Right lung (tissue), 10 donors: ENCODE measurements at places on chromosomes 1 and 21. TPM values are rescaled to one million over a fixed set of nuclear protein-coding genes. Genes with fewer than 3 reads are reported as not detected.

The PPIAL4G gene
- polyA plus RNA-seq, result 0.07 TPM

The NPHS2 gene
- not detected for polyA plus RNA-seq

The CRYAA gene
- not detected for polyA plus RNA-seq

The C1orf115 gene
- 16.2 TPM for polyA plus RNA-seq

The KMO gene
- 0.29 TPM for polyA plus RNA-seq

The WARS2 gene
- 21.6 TPM for polyA plus RNA-seq

The ROR1 gene
- 103 TPM for polyA plus RNA-seq

The PPFIA4 gene
- 2.9 TPM for polyA plus RNA-seq

The C1orf216 gene
- 12.3 TPM for polyA plus RNA-seq

The RGS13 gene
- polyA plus RNA-seq, result 3.3 TPM

The HES5 gene
- 0.31 TPM for polyA plus RNA-seq

The NTRK1 gene
- 0.18 TPM for polyA plus RNA-seq

The OLIG1 gene
- 0.31 TPM for polyA plus RNA-seq

The SYDE2 gene
- 15.4 TPM for polyA plus RNA-seq

The GLIS1 gene
- not detected for polyA plus RNA-seq

The KCNK2 gene
- polyA plus RNA-seq, result 0.24 TPM

The SHC1 gene
- 129 TPM for polyA plus RNA-seq

The UBASH3A gene
- 0.12 TPM for polyA plus RNA-seq

The SPRR2B gene
- not detected for polyA plus RNA-seq

The IL22RA1 gene
- 0.43 TPM for polyA plus RNA-seq

The KIF17 gene
- polyA plus RNA-seq, result 12.1 TPM

The FAM163A gene
- 0.22 TPM for polyA plus RNA-seq

The PDZK1 gene
- 1.4 TPM for polyA plus RNA-seq

The TNFRSF18 gene
- 0.29 TPM for polyA plus RNA-seq

The SERPINC1 gene
- 0.33 TPM for polyA plus RNA-seq

The RSPH1 gene
- polyA plus RNA-seq, result 4.4 TPM

The OR6N1 gene
- polyA plus RNA-seq, result not detected

The OR6K3 gene
- polyA plus RNA-seq, result 0.09 TPM

The NEGR1 gene
- polyA plus RNA-seq, result 3.5 TPM

The EPS8L3 gene
- 0.22 TPM for polyA plus RNA-seq

The PARK7 gene
- 270 TPM for polyA plus RNA-seq

The HPDL gene
- 2.1 TPM for polyA plus RNA-seq

The NOS1AP gene
- 2.0 TPM for polyA plus RNA-seq

The VSIG8 gene
- not detected for polyA plus RNA-seq

The RBM11 gene
- polyA plus RNA-seq, result 5.2 TPM

The KCNE1 gene
- polyA plus RNA-seq, result 0.43 TPM

The MYCL gene
- 9.6 TPM for polyA plus RNA-seq

The LRRIQ3 gene
- polyA plus RNA-seq, result 2.9 TPM

The GPR25 gene
- not detected for polyA plus RNA-seq

The PAQR6 gene
- polyA plus RNA-seq, result 4.0 TPM

The KIAA0040 gene
- 21.0 TPM for polyA plus RNA-seq

The NR5A2 gene
- 5.2 TPM for polyA plus RNA-seq

The C1orf105 gene
- polyA plus RNA-seq, result 0.39 TPM

The PADI3 gene
- polyA plus RNA-seq, result 0.05 TPM

The NKAIN1 gene
- polyA plus RNA-seq, result 2.4 TPM

The EXTL1 gene
- 0.96 TPM for polyA plus RNA-seq

The ESRRG gene
- 1.8 TPM for polyA plus RNA-seq

The OR2M7 gene
- polyA plus RNA-seq, result not detected

The CR1 gene
- 0.73 TPM for polyA plus RNA-seq

The CR1L gene
- 0.44 TPM for polyA plus RNA-seq

The CA6 gene
- 0.15 TPM for polyA plus RNA-seq

The COL24A1 gene
- 32.9 TPM for polyA plus RNA-seq

The FYB2 gene
- polyA plus RNA-seq, result 0.64 TPM

The TENT5C gene
- 15.2 TPM for polyA plus RNA-seq

The CLDN17 gene
- not detected for polyA plus RNA-seq

The PLA2G2F gene
- not detected for polyA plus RNA-seq

The GBP5 gene
- polyA plus RNA-seq, result 1.5 TPM

The PDC gene
- polyA plus RNA-seq, result 0.36 TPM
